ENCODE measurements at places on chromosomes 5 and 9.

GRCh38 chr5:67983251-67984110, 232.1 kb upstream of the PIK3R1 start:
- peak; percentile 45 for DNase-seq

DNA sequence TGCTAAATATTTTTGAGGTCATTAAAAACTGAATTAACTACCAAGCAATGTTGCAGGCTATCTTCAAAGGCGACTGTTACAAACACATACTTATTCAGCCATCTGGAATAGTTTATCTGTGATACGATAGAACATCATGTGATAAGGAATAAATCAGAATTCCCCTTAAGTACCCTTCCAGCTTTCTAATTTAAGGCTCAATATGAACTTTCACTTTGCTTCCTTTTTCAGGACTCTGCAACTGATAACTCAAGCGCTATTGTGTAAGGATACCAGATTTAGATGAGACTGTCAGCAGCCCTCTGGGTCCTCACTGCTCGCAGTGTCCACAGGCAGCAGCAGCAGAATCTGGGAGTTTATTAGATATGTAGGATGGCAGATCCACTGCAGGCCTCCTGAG, 416.3 kb downstream of the SPATA31D1 start:
- no peak for DNase-seq

DNA sequence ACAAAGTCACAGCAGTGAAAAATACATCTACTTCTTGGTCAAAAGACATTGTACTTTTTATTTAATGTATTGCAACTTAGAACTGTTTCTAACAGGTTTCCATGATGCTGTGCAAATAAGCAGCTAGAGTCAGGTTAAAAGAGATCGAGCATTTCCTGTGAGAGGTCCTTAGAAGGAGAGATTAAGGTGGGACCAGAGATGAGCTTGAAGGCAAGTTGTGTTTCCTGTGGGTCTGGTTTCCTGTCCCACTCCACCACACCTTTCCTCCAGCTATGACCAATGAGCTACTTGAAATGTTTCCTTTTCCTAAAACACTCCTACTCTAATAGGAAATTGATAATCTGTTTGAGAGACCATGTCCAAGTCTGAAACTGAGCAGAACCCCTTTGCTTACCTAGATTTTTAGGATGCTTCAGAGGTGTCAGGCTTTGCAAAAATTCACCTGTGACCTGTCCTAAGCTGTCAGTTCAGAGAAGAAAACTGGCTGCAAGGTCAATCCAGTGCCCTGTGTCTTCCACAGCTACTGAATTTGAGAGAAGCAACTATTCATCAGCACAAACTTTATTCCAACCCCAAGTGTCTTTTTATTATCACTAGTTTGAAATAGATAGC, 13.1 kb upstream of the RLN1 start:
- DNase-seq, result no peak

DNA sequence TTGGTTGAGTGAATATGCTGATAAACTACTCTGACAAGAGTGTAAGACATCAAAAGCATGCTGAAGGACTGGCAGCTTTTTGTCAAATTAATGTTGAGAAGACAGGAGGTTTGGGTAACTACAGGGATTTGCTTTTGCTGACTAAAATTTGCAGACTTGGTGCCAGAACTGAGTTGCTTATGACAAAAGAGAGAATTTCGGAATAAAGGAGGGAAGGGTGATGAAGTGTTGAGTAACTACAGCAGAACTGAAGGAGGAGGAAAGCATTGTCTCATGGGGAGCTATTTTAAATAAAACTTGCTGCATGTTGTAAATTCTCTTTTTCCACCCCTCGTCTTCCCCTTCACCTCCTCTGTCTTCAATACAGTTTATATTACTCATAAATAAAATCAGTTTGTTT, 296.1 kb downstream of the YTHDC2 start:
- no peak for DNase-seq

DNA sequence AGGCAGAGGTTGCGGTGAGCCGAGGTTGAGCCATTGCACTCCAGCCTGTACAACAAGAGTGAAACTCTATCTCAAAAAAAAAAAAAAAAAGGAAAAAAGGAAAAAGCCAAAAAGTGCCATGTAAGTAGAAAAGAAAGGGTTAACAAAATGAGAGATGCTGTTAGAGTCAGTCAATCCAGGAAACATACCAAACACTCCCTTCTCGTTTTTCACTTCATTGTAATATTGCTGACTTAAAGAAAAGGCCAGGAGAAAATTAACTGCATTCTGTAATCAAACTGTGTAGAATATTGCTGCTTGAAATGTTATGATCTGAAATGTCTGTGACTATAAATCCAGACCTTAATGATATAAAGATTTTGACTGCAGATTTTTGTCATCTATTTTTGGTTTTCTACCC, 379.1 kb downstream of the ENC1 start:
- DNase-seq, result peak; percentile 8

DNA sequence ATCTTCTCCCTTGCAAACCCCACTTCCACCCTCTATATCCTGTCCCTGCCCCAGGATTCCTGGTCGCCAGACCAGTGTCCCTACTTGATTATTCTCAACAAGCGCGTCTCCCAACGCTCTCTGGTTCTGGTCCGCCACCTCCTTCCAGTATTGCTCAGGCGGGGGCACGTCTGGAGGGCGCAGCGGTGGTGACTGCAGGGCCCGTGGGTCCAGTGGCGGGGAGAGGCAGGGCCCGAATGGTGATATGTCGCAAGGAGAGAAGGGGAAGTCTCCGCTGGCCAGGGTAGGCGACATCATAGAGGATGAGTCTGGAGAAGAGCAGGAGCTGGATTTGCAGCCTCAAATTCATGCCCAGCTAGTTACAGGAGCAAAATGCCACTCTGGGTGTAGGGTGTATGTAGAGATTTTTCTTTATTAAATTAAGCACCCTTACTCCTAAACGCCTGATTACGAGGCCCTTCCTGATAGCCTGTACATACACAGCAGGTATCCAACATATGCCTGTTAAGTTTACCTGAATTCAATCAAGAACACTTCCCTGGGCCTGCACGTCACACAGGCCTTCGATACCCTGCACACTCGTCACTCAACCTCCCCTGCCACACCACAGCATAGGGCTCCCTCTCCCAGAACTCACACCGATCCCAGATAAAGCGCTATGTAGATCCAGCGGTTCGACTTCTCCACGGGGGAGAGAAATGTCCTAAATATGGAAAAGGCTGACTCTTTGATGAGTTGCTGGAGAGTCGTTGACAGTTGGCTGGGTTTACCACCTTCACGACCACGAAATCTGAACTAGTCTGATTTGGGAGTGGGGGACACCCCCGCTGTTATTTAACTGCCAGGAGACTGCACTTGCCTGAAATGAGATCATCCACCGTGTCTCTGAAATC, 4.8 kb downstream of the MCIDAS start:
- no peak for DNase-seq

DNA sequence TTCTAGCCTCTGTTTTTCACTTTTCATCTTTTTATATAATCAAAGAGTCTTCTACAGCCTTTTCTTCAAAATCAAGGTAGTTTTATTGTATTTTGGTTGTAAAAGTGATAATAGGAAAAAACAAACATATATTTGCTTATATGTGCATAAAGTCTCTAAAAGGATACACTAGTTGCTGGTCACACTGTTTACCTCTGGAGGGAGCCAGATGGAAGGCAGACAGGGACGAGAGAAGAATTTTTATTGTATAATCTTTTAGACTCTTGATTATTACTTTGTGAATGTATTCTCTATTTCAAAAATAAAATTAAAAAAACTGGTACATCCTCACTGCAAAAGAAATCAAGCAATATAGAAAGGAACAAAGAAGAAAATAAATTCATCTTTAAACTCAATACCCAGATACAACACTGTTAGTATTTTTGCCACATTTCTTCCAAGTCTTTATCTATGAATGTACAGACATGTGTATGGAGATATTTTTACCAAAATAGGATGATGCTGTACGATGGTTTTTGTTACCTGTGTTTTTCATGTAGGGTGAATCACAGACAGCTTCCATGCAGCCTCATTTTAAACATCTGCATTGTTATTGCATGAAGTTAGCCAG, 6.1 kb upstream of the RNF183 start:
- DNase-seq, result peak; percentile 58

GRCh38 chr5:6202149-6202967, 176.0 kb downstream of the MED10 start:
- no peak for DNase-seq

DNA sequence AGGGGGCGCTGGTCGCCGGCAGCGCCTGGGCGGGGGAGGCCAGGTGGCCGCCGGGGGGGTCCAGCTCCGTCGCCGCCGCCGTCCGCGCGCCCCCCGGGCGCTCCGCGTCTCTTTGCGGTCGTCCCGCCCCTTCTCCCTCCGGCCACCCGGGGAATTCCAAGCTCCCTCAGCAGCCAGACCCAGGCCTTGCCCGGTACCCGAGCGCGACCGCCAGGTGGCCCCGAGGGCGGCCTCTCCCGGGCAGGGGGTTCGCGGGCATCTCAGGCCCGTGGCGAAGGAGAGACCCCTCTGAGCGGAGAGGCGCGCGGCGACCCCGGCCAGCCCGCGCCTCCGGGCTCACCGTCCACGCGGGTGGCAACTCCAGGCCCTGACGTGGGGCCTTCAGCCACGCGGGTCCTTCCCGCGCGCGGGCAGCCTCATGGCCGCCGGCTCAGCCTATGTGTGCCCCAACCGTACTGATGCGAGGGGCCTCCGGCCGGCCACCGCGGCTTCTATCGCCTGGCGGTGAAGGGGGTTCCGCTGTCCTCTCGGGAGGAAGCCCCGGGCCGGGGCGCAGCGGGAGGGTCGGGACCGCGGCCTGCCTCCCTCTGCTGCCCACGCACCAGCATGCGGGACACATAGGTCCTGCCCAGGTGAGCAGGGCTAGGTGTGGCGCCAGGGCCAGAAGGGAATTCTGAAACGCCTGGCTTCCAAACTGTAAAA, 529 bp upstream of the NRARP start:
- no peak for DNase-seq

- peak; percentile 55 for DNase-seq
Measured at GRCh38 chr5:141734501-141735229, 52.6 kb upstream of the ARAP3 start.

GRCh38 chr9:98773721-98774120, 22.6 kb downstream of the ANKS6 start:
- DNase-seq, result no peak

- no peak for DNase-seq
Measured at GRCh38 chr5:135342551-135342875, 56.5 kb downstream of the MACROH2A1 start.

DNA sequence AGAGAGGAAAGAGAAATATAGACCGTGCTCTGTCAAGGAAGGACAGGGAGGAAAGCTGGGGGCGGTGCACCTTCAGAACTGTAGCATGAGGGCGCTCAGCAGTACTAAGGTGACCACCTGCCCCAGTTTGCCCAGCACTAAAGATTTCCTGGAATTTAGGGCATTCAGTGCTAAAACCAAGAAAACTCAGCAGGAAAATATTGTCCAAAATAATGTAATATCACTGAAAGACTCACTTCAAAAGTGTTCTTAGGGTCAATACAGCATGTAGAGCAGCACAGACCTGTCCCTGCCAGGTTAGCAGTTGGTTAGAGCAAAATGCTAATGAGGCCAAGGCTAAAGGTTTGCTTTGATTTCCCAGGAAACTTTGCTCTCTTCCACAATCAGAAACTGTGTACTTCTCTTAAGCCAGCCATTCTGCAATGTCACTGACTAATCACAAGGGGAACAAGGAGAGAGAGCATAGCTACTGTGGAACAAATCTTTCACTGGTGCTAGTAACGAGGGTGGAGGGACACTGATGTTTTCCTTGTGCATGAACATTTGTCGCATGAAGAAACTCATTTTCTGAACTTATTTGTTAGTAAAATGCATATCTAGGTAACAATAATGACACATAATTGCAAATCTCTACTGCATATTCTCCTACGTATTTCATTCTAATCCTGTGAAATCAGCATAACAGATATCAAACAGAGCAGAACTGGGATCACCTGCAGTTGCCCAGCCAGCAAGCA, 53.0 kb upstream of the GRAMD2B start:
- DNase-seq, result no peak

GRCh38 chr5:91178461-91178860, 204.7 kb downstream of the ARRDC3 start:
- peak; percentile 51 for DNase-seq

All from A673 (cell line).